ENCODE measurements at places on chromosomes 1 and 21.

DNA sequence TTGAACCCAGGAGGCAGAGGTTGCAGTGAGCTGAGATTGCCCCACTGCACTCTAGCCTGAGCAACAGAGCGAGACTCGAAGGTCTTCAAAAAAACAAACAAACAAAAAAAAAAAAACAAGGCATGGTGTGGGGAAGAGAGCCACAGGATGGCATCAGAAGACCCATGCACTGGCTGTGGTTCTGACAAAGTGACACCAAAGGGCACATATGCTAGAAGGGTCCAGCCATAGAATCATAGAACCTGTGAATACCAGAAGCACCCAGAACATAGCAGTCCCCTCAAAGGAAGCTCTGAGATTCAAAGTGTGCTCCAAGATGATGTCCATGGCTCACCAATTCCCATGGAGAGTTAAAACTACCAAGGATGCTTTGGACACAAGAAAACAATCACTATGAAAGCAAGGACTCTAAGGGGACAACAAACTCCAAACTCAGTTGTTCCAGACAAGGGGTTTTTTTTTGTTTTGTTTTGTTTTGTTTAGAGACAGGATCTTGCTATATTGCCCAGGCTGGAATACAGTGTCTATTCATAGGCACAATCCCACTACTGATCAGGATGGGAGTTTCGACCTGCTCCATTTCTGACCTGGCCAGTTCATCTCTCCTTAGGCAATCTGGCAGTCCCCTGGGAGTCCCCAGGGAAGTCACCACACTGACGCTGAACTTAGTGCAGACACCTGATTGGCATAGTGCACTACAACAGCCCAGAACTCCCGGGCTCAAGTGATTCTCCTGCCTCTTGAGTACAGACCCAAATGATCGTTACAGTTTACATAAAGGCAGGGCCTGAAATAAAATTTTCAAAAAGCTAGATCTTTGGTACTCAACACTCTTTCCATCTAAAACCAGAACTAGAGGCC, 56.4 kb downstream of the TGFBR3 start:
- DNase-seq = no peak

DNA sequence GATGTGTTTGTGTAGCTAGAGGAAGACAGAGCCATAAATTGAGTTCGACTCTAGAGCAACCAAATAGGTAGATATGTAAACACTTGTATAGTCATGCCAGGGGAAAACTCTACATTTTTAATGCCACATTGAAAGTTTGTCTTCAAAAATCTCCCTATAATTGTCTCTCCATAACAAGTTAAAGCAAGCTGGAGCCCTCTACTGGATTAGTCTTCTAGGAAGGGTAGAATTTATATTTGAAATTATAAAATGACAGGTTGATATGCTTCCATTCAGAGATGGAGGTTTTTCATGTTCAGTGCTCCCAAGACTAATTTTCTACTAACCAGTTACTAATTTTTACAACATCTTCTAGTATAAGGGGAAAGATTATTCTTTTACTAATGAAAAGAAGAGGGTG, 13.1 kb upstream of the COL24A1 start:
- DNase-seq = no peak

DNA sequence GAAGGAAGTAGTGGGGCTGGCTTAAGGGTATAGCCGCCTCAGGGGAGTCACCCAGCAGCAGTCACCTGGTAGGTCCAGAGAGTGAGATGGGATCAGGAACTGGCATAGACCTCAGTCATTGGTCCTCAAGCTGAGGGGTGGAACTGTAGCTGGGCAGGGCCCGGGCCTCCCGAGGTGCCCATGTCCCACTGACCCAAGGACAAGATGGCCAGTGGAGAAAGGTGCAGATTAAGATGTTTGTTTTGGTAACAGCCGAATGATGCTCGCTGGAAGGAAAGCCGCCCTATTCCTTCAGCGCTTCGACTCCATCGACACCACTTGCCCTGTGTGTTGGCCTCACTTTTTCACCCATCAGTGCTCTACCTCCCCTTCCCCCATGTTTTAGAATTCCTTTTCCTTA, 16.4 kb downstream of the COL9A2 start:
- no peak for DNase-seq

- DNase-seq = no peak
These were observed 39.8 kb upstream of the SRP9 start for GRCh38 chr1:225737866-225738265.

DNA sequence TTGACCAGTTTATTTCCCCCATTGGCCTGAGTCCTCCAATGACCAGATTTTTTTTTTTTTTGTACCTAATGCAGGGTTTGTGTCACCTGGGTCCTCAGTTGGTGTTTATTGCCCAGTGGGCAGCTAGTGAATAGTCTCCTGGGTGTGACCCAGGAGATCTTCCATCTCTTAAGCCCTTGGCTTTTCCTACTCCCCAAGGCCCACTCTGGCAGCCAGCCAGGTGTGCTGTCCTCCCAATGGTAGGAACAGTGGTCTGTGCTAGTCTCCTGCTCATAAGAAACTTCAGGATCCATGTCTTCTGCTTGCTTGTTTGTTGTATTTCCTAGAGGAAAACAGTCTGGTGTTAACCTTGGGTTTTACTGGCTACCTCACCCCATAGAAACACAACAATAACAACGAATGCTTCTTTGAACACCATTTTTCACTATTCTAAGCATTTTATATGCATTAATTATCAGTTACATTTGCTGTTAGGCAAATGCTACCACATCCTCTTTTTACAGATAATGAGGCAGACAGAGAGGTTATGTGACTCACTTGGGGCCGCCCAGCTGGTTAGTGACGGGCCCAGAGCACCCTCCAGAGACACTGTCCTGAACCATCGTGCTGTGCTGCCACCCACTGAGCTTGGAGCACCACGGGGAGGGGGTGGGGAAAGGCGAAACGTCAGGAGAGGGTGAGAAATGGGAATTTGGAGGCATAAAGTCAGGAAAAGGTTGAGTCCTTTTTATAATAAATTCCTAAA, 107.5 kb downstream of the HIVEP3 start:
- DNase-seq = no peak
